Stimulated activated CD4-positive, alpha-beta T cell treated with anti-CD3 and anti-CD28 coated beads, Interleukin-4, amount 100 ng/mL, for 1 hour (primary cell): ENCODE measurements at places on chromosomes 4 and X.

- DNase-seq, result no peak
These were observed 35.3 kb upstream of the GPM6B start for GRCh38 chrX:13852001-13852695.

- no peak for DNase-seq
These were observed 1020.9 kb upstream of the INTU start for GRCh38 chr4:126611900-126612299.

DNA sequence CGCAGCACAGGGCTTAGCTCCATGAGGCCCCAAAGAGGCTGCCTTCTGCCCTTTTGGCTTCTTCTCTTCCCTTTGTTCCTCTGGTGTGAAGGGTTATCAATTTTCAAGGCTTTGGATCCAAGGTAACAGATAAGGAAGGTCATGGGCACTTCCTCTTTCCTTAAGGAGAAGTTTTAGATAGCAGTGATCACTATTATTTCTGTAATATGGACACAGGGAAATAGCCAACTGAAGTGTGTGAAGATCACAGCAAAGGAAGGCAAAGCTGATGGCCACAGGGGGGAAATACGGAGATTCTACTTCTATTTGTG, 366.8 kb downstream of the UNC5C start:
- no peak for DNase-seq

GRCh38 chr4:113682730-113683537, 78.6 kb downstream of the CAMK2D start:
- DNase-seq, result peak; percentile 65

DNA sequence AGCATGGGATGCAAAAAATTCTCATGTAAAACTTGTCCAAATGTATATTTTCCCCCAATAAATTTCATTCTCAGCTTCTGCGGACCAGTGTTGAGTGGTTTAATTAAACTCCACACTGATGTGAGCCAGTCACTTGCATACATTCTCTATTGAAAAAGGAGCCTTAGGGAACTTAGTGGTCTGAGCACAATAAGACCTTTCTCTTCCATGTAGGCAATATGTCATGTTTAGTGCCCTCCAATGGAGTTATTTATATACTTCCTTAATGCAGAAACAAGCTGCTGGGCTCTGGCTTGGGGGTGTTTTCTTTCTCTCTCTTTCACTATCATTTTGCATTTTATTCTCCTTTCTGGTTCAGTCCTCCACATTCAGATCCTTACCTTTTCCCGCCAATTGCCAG, 196.9 kb downstream of the ANAPC10 start:
- no peak for DNase-seq

- no peak for DNase-seq
These were observed 127.8 kb upstream of the DIAPH2 start for GRCh38 chrX:96556886-96557285.

- DNase-seq, result no peak
These were observed 160.1 kb upstream of the VCX3A start for GRCh38 chrX:6694977-6695376.

- DNase-seq, result no peak
These were observed 2.3 kb downstream of the FRMPD3 start for GRCh38 chrX:107451731-107452130.

- DNase-seq, result no peak
These were observed 67.5 kb downstream of the ZFYVE28 start for GRCh38 chr4:2350982-2351381.

DNA sequence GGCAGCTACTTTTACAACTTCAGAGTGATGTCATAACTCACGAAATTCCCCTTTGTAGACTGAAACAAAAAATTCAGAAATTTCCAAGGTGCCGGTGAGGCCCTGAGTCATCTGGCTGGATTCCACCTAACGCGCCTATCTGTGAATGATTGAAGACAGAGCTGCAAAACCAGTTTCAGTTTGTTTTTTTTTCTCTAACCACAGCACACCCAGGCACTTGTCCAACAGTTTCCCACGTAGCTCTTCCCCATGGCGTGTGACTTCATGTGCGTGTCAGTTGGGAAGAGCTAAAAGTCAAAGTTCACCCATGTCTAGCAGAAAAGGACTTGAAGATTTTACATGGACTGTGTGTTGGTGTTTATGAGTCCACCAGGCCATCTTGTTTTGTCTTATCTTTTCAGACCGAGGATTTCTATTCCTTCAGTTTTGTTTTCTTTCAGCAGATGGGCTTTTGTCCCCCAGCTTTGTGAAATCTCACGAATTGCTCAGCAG, 16.4 kb downstream of the TCEANC start:
- DNase-seq, result peak; percentile 53

GRCh38 chrX:16137416-16138107, 14.2 kb downstream of the GRPR start:
- no peak for DNase-seq
